ENCODE measurements at places on chromosomes 5 and 9. TPM values are rescaled to one million over a fixed set of nuclear protein-coding genes. Genes with fewer than 3 reads are reported as not detected.

The PLPPR1 gene
- not detected for total RNA-seq

- DNase-seq: no peak
These were observed 21.9 kb upstream of the DHFR start for GRCh38 chr5:80676706-80677105.

- DNase-seq: no peak
These were observed 106.3 kb downstream of the TENT4A start for GRCh38 chr5:6819521-6819920.

DNA sequence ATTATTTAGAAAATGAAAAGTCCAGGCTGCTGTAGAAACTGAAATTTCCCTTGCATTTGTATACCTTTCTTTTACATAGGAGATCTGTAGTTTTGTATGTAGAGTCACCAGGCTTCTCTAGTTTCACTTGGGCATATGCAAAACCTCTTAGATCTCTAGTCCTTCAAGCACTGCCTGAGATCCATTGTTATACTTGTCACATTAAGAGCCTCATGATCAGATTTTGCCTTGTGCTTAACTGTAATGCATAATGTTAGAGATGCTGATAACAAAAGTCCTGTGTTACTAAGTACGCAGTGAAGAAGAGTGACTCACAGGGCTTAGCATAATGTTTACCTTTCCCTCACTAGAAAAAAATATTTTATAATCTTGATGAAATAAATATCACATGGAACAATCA is 250.2 kb downstream of the CYLC2 start:
- DNase-seq: no peak

DNA sequence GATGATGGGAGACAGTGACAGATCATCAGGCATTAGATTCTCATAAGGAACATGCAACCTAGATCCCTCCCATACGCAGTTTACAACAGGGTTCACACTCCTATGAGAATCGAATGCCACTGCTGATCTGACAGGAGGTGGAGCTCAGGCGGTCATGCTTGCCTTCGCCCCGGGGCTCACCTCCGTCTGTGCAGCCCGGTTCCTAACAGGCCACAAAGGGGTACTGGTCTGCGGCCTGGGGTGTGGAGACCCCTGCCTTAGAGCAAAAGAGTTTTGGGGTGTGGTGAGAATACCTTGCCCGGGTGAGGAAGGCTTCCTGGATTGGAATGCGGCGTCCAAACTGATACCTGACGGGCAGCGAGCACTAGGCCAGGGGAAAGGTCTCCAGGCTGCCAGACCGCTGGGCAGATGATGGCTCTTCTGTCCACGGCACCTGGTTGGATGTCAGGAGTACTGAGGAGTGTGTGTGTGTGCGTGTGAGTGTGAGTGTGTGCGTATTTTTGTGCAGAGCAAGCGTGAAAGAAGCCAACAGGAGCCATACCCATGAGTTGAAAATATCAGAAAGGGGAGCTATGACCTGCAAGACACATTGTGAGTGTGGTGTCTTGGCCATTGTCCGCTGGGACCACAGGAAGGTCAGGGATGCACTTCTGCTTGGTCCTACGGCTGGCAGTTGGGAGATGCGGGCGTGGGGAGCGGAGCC is 55.4 kb downstream of the ACER2 start:
- no peak for DNase-seq

DNA sequence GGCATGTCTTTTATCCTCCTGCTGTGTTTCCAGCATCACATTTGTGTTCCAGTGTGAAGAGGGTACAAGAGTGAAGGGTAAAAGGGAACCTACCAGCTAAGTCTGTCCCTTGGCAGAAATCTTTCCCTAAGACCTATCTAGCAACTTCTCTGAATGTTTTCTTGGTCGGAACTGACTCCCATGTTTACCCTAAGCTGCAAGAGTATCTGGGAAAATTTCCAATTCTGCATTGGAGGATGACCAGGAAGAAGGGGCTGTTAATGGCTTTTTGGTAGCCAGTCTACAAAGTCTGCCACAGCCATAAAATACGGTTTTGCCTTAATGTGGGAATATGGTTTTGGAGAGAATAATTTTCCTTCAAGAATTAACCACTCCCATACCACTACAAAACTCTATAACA is 75.1 kb downstream of the MAST4 start:
- DNase-seq: no peak
